ENCODE measurements at places on chromosomes 3 and 15. TPM values are rescaled to one million over a fixed set of nuclear protein-coding genes. Genes with fewer than 3 reads are reported as not detected.

DNA sequence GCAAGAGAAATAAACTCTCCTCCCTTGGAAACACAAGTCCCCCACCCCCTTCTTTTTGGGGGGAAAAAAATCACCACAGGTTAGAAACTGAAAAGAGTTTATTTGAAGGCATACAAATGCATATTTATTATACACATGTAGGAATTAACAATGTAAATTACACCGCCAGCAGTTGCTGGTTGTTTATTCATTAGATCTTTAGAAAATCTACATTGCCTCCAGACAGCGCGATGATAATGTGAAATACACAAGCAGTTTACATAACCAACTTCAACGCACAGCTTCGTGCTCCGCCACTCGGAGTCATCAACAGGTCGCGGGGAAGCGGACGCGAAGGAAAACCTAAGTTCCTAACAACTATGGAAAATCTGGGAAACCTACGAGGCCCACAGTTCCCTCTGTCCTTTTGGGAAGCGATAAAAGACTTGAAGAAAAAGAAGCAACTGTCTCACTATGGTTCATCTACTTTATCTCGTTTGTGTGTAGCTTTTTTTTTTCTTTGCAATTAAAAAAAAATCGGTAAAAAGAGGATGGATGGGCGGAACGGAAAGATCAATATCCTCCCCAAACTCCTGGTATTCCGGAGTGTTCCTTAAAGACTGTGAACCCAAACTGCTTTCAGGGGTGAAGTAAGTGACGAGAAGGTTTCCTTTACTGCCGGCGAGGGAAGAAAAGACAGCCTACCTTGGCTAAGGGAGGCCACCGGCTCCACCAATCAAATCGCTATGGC lies 8.4 kb upstream of the FOXB1 start:
- peaks cover 22% of the 10 kb centered on the region for H3K4me1 ChIP-seq
- H3K36me3 ChIP-seq, result no peaks in the 10 kb centered on the region
- no peak overlapping the region for H3K4me3 ChIP-seq
- no peak for DNase-seq
- peaks cover 63% of the 10 kb centered on the region for H3K27me3 ChIP-seq

Gene CTXN2
- total RNA-seq, result not detected

DNA sequence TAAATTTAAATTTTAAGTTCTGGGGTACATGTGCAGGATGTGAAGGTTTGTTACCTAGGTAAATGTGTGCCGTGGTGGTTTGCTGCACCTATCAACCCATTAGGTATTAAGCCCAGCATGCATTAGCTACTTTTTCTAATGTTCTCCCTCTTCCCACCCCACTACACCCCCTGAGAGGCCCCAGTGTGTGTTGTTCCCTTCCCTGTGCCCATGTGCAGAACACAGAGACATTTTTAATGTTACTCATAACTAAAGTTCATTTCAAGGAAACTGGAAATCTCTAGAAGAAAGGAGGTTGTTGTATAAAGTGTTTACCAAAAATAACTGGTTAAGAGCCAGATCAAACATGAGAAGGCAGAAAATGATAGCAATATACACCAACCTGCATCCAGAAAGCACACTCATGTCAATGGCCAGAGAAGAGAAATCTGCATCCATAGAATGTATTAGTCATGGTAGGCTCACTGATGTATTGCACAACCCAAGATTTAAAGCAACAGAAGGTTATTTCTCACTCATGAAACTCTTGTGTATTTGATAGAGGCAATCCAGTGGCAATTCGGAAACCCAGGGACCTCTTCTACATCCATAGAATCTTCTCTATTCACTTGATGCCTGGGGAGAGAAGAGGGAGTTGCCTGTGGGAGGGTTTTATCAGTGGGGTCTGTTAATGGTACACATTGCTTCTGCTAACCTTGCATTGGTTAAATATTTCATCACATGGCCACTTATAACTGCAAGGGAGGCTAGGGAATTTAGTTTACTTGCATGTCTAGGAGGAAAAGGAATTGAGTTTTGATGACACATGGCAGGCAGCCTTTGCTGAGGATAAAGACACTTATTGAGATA lies 321.9 kb upstream of the RASGRP1 start:
- H3K4me1 ChIP-seq, result peaks cover 26% of the 10 kb centered on the region
- H3K36me3 ChIP-seq, result no peaks in the 10 kb centered on the region
- H3K27me3 ChIP-seq, result no peaks in the 10 kb centered on the region

- no peaks in the 10 kb centered on the region for H3K4me1 ChIP-seq
- H3K4me3 ChIP-seq, result no peak overlapping the region
- no peak for DNase-seq
- H3K27me3 ChIP-seq, result no peaks in the 10 kb centered on the region
- H3K36me3 ChIP-seq, result peaks cover 8% of the 10 kb centered on the region
Observed at GRCh38 chr3:9239680-9240079, 9.8 kb downstream of the SRGAP3 start.

GRCh38 chr15:33810806-33811205 lies 157.5 kb upstream of the CHRM5 start:
- no peak for DNase-seq
- no peaks in the 10 kb centered on the region for H3K36me3 ChIP-seq
- no peaks in the 10 kb centered on the region for H3K4me1 ChIP-seq
- H3K27ac ChIP-seq, result no peak overlapping the region

DNA sequence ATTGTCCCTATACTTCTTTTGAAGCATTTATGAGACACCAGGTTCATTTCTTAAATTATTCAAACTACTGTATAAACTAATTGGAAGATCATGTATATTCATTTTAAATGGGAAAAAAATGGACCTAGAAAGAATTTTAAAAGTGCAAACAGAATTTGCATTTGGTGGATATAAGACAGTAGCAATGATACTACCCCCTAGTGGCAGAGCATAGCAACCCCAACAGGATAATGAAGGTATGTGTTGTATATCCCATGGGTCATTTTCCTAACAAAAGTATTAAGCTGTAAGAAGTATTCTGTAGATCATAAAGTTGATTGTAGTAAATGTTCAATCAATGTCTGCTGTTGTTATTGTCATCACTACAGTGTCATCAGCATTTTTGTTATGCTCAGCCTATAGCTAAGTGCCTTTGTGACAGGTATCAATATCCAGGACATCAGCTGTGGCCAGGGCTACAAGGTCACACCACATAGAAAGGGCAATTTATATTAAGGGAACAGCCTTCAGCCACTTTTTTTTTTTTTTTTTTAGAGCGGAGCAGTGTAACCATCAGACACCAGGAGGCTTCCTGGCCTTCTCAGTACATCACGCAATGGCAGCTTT lies 175.8 kb downstream of the FOXB1 start:
- no peak overlapping the region for H3K4me3 ChIP-seq
- no peak overlapping the region for H3K27ac ChIP-seq
- H3K36me3 ChIP-seq, result no peaks in the 10 kb centered on the region
- no peaks in the 10 kb centered on the region for H3K4me1 ChIP-seq

DNA sequence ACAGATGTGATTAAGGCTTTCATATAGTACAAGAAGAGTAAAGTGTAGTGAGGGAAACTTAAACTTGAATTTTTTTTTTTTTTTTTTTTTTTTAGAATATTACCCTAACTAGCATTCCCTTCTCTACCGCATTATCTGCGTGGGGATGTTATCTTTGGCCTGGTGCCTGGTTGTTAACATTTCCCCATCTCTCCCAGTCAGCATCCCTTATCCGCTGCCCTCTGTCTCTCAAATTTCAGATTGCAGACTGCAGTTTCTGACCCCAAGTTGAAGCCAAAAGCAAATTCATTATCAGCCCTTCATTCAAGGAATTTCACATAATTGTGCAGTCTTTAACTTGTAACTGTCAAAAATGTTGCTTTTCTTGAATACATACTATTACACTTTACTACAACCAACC lies 353.0 kb downstream of the PLOD2 start:
- no peaks in the 10 kb centered on the region for H3K27me3 ChIP-seq
- no peak overlapping the region for H3K4me3 ChIP-seq
- no peaks in the 10 kb centered on the region for H3K36me3 ChIP-seq
- H3K4me1 ChIP-seq, result no peaks in the 10 kb centered on the region
- H3K27ac ChIP-seq, result no peak overlapping the region

- H3K4me1 ChIP-seq, result no peaks in the 10 kb centered on the region
- no peaks in the 10 kb centered on the region for H3K36me3 ChIP-seq
- no peak overlapping the region for H3K4me3 ChIP-seq
- DNase-seq, result no peak
- H3K27ac ChIP-seq, result no peak overlapping the region
- H3K27me3 ChIP-seq, result no peaks in the 10 kb centered on the region
Observed at GRCh38 chr3:143163562-143164100, 44.1 kb downstream of the CHST2 start.

Gene RBPMS2
- total RNA-seq, result 5.0 TPM

Gene SLC22A14
- total RNA-seq, result not detected

GRCh38 chr15:80550908-80551260 lies 144.2 kb upstream of the ABHD17C start:
- no peak overlapping the region for H3K4me3 ChIP-seq
- DNase-seq, result no peak
- H3K27me3 ChIP-seq, result no peaks in the 10 kb centered on the region
- no peaks in the 10 kb centered on the region for H3K36me3 ChIP-seq

Gene GOLGA6L24
- not detected for total RNA-seq

DNA sequence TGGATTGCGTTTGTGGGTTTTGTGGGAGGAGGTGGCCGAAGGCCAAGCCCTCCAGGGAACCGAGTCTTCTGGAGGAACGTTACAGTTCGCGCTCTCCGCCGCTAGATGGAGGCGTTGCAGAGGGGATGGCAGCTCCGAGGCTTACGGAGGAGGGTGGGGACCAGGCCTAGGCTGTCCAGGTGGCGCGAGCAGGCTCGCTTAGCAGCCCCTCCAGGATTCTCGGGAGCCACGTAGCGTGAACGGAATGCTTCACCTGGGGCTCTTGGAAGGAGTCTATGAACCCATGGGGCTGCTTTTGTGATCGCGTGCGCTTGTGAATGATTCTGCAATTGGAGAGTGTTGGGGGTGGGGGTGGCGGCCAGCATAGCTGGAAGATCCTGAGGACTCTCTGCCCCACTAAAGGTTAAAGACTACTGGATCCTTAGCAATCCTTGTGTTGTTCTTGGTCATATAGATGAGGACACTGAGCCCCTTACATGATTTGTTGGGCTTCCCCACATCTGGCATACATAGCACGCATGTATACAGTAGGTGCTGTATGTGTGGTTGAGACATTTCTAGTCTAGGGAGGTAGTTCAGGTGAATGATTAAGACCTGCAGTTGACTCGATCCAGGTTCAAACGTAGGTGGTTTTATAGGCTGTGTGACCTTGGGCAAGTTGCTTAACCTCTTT lies 25.7 kb downstream of the FAM3D start:
- no peak overlapping the region for H3K27ac ChIP-seq
- H3K4me3 ChIP-seq, result no peak overlapping the region
- no peak for DNase-seq
- H3K36me3 ChIP-seq, result no peaks in the 10 kb centered on the region
- H3K4me1 ChIP-seq, result peaks cover 8% of the 10 kb centered on the region

- H3K4me3 ChIP-seq, result no peak overlapping the region
- H3K27ac ChIP-seq, result no peak overlapping the region
- DNase-seq, result no peak
Observed at GRCh38 chr3:65545429-65545828, 493.3 kb downstream of the MAGI1 start.

Gene PDZRN3
- 22.1 TPM for total RNA-seq

- H3K36me3 ChIP-seq, result no peaks in the 10 kb centered on the region
- H3K27me3 ChIP-seq, result peaks cover 10% of the 10 kb centered on the region
Observed at GRCh38 chr15:38670128-38671005, 105.8 kb upstream of the RASGRP1 start.

- no peak overlapping the region for H3K27ac ChIP-seq
- no peak overlapping the region for H3K4me3 ChIP-seq
- peaks cover 33% of the 10 kb centered on the region for H3K36me3 ChIP-seq
- no peaks in the 10 kb centered on the region for H3K4me1 ChIP-seq
- H3K27me3 ChIP-seq, result no peaks in the 10 kb centered on the region
Observed at GRCh38 chr3:17372362-17373210, 369.8 kb downstream of the TBC1D5 start.

GRCh38 chr15:34812369-34812768 lies 17.0 kb upstream of the ACTC1 start:
- no peak overlapping the region for H3K27ac ChIP-seq
- DNase-seq, result no peak
- H3K4me1 ChIP-seq, result no peaks in the 10 kb centered on the region
- no peaks in the 10 kb centered on the region for H3K36me3 ChIP-seq
- H3K4me3 ChIP-seq, result no peak overlapping the region
- H3K27me3 ChIP-seq, result peaks cover 8% of the 10 kb centered on the region

Gene ADPRH
- total RNA-seq, result 0.66 TPM

DNA sequence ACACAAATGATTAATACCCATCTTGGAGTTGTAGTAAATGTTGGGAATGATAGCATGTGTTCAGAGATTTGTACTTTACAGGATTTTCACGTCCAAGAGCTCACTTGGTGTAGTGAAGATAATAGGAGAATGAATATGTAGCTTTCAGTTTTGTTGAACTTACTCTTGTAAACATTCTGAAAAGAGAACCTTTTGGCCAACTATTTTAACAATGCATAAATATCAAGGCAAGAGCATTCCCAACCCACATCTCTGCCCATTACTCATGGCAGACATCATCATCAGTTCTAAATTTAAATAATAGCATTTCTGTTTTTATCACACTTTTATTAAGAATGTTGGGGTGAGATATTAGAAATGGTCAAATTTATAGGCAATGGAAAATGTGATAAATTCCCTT lies 465.2 kb upstream of the TPRG1 start:
- no peak overlapping the region for H3K4me3 ChIP-seq
- no peaks in the 10 kb centered on the region for H3K27me3 ChIP-seq

GRCh38 chr3:15443826-15444524 lies 16.6 kb downstream of the EAF1 start:
- peaks cover 11% of the 10 kb centered on the region for H3K36me3 ChIP-seq
- H3K27me3 ChIP-seq, result no peaks in the 10 kb centered on the region
- no peaks in the 10 kb centered on the region for H3K4me1 ChIP-seq
- no peak overlapping the region for H3K4me3 ChIP-seq
- no peak overlapping the region for H3K27ac ChIP-seq

DNA sequence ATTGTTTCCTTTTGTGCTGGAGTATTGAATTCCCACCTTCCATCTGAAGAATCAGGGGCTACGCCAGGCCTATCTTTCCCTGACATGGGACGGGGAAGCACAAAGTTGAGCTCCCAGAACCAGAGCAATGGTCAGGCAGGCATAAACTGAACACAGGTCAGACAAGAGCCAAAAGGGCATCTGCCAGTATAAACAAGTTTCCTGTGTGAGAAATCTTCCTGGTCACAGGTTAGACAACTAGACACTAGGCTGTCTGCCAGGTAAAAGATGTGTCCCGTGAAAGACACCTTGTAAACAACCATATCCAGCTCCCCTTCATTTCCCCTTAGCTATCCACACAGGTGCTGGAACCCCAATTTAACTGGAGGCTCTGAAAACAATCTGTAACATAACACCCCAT lies 44.0 kb upstream of the CD96 start:
- H3K4me1 ChIP-seq, result no peaks in the 10 kb centered on the region
- H3K4me3 ChIP-seq, result no peak overlapping the region
- H3K27ac ChIP-seq, result no peak overlapping the region

GRCh38 chr3:128074851-128075521 lies 22.7 kb downstream of the SEC61A1 start:
- peak overlapping the region; percentile 63 for H3K27ac ChIP-seq
- H3K4me1 ChIP-seq, result peaks cover 18% of the 10 kb centered on the region
- H3K4me3 ChIP-seq, result peak overlapping the region; percentile 70
- peaks cover 15% of the 10 kb centered on the region for H3K36me3 ChIP-seq
- H3K27me3 ChIP-seq, result no peaks in the 10 kb centered on the region
- DNase-seq, result no peak

GRCh38 chr15:43518197-43518761 lies 871 bp downstream of the MAP1A start:
- peaks cover 8% of the 10 kb centered on the region for H3K4me1 ChIP-seq
- peaks cover 25% of the 10 kb centered on the region for H3K36me3 ChIP-seq
- peak overlapping the region; percentile 48 for H3K4me3 ChIP-seq
- H3K27ac ChIP-seq, result peak overlapping the region; percentile 79
- no peaks in the 10 kb centered on the region for H3K27me3 ChIP-seq
